ENCODE measurements at places on chromosomes 2 and 18.

GRCh38 chr2:32812316-32812715 lies 134.4 kb upstream of the LTBP1 start:
- DNase-seq: no peak

DNA sequence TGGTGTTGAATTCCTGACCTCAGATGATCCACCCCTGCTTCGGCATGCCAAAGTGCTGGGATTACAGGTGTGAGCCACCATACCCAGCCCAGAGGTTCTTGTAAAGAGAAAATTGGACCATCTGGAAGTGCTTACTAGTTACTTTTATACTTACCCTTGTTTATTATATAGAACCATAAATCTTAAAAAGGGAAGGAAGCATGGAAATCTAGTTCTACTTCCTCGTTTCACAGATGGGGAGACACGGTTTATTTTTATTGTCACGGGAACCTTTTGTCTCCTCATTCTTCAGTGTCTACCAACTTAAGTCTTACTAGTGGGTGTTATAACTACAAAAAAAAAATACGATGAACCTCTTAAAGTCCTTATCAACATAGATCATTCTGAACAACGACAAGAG lies 45.8 kb upstream of the PDK1 start:
- no peak for DNase-seq

DNA sequence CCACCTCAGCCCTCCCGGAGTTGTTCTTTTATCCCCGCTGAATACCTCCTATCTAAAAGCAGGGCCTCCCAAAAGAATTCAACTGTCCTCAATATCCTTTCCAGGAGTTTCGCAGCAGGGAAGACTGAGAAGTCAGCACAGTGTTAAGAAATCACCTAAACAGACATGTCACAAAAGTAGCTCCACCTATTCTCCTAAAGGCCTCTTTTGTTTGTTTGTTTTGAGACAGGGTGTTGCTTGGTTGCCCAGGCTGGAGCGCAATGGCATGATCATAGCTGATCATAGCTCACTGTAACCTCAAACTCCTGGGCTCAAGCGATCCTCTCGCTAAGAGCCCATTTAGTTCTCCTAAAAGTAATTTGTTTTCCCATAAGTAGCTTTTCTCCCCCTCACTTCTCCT lies 53.8 kb downstream of the TEX44 start:
- no peak for DNase-seq

DNA sequence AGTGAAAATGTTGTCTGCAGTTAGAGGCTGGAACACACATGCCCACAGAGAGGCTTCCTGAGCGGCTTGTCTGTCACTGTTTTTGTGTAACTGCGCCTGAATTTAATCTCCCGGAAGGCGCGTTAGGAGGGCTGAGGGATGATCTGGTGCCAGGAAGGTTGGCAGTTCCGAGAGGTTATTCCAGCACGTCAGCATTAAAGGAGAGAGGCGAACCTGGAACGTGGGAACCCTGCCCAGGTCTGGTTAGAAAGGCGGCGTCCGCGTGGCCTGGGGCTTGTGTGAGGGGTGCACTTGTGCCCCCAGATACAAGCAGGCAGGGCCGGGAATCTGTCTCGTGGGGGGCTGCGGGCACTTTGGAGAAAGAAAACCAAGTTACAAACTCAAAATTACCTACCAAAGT lies 75.3 kb downstream of the NFATC1 start:
- DNase-seq: no peak

DNA sequence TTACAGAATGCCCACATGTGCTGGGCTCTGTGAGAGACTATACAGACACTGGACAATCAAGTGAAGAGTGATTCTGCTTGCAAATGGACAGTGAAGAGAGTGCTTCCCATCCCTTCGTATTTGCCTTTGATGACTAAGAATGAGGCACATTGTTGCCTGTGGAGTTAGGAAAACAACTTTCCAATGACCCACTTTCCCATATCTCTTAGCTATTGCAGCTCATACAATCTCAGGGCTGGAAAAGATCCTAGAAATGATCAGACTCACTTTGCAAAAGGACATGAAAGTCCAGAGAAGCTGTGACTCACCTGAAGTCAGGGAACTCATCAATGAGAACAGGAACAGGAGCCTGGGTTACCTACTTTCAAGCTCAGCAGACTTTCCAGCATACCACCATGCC lies 440.5 kb upstream of the TCF4 start:
- DNase-seq: no peak

DNA sequence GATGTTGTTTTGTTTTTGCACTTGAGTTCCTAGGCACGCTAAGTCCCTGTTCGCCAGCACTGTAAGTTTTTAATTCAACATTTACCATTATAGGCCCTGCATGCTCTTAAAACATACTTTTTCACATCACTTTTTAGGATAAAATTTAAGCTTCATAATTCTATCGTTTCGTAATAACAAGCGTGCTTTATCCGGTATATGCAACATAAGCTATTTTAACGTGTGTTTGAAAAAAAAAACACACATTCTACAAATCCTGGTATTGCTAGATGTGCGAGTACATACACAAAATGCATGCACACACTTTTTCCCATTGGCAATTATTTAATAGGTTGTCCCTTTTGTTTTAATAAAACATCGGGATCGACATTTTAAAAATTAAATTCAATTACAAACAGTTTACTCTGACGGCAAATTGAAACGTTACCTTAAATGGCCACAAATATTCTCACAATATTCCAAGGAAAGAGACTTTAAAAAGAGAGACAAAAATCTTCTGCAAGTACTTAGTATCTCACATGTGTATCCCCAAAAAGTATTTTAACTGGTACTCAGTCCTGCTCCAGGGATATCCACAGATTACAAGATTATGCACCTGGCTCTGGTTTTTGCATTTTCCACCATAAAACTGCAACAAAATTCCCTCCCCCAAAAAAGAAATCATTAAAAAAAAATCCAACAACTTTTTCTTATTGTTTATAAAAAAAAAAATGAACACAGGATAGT lies 1.0 kb upstream of the TCF4 start:
- no peak for DNase-seq

GRCh38 chr2:165533331-165533730 lies 63.8 kb downstream of the CSRNP3 start:
- DNase-seq: no peak

DNA sequence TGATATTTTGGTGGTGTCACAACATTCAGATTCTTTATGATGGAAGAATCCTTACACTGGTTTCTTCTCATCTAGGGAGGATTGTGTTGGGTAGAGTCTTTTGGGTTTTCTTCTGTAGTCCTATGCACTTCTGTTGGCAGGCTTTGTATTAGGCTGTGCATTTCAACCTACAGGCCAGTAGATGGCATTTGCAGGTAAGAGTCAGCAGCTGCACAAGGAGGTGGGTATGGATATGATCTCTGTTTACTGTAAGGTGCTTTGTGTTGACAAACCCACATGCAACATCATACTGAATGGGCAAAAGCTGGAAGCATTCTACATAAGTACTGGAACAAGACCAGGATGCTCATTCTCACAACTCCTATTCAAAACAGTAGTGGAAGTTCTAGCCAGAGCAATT lies 656.8 kb downstream of the METTL4 start:
- no peak for DNase-seq

DNA sequence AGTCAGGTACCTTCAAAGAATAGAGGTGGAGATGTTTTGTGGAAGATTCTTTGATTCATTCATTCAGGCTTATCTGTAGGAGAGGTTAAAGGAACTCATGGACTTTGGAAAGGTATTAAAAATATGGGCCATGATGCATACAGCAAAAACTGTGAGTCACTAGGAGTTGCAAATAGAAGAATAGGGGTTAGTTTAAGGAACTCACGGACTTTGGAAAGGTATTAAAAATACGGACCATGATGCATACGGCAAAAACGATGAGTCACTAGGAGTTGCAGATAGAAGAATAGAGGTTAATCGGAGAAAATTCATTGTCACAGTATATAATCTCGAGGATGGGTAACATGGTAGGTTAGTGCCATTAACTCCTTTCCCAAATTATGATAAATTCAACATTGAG lies 41.2 kb downstream of the SLC9A2 start:
- DNase-seq: no peak

DNA sequence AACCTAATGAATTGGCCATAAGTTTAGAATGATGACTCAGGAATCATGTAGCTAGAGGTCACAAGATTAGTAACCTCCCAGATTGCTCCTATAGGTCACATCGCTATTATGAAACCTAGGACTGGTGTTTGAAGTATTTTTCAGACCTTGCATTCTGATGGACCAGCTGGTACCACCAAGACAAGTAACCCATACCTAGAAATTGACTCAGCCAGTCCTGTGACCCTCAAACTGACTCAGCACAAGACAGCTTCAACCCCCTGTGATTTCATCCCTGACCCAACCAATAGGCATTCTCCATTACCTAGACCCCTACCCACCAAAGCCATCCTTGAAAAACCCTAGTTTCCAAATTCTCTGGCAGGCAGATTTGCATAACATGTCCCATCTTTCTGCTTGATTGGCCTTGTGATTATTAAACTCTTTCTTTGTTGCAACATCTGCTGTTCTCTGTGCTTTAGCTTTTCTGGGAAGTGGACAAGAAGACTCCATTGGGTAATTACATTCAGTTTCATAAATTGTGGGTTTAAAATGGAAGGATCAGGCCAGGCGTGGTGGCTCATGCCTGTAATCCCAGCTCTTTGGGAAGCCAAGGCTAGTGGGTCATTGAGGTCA lies 254.9 kb downstream of the IRS1 start:
- DNase-seq: no peak

DNA sequence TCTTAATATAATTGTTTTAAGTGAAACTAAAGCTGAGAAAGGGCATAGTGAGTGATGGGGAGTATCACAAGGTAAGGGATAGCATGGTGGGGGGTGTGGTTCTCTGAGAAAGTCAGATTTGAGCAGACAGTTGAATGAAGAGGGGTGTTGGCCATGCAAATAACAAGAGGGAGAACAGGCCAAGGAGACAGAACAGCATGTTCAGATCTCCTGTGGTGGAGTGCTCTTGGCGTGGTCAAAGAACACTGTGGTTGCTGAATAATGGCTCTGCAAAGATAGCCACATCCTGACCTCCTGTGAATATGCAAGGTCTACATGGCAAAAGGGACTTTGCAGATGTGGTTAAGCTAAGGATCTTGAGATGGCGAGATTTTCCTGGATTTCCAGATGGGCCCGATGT lies 389.2 kb downstream of the TMEM182 start:
- DNase-seq: no peak

DNA sequence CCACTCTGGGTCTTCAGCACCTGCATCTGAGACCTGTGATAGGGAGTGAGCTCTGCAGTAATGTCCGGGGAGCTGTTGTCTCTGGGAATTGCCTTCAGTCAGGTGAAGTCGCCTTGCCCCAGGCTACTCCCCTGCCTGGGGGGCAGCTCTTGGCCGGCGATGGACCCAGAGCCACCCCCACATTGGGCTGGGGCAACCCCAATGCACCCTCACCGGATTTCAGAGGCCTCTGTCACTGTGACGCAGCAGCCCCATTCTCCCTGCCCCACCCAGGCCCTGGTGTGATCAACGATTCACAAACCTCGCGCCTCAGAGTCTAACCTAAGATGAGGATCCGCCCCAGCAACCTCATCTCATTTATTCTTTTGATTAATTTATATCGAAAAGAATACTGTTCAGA lies 303.6 kb downstream of the NDUFA10 start:
- no peak for DNase-seq

DNA sequence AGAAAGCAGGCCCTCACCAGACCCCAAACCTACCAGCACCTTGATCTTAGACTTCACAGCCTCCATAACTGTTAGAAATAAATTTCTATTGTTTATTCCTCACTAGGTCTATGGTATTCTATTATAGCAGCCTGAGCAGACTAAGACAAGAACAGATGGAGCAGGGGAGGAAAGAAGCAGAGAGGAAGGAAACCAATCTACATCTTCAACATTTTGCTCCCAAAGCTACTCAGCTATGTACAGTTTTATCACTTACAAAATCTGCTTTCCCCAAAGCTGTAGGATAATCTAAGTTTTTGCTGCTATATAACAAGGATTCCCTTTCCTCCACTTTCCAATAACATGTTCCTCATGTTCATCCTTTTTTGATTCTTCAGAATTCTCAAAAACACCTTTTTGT lies 274.4 kb upstream of the CHAC2 start:
- no peak for DNase-seq

GRCh38 chr18:51537487-51537886 lies 340.0 kb upstream of the MEX3C start:
- no peak for DNase-seq

DNA sequence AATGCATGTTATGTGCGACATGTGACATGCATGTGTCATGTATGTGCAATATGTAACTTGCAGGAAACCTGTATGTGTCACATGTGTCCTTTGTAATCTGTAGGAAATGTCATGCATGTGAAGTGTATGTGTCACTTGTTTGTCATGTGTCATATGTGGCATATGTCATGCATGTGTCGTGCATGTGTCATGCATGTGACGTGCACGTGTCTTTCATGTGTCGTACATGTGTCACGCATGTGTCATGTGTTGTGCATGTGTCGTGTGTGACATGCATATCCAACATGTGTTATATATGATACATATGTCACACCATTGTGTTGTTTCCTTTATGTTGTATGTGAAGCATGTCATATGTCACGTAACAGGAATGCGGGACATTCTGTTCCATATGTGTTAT lies 2153.2 kb upstream of the PIK3C3 start:
- no peak for DNase-seq

DNA sequence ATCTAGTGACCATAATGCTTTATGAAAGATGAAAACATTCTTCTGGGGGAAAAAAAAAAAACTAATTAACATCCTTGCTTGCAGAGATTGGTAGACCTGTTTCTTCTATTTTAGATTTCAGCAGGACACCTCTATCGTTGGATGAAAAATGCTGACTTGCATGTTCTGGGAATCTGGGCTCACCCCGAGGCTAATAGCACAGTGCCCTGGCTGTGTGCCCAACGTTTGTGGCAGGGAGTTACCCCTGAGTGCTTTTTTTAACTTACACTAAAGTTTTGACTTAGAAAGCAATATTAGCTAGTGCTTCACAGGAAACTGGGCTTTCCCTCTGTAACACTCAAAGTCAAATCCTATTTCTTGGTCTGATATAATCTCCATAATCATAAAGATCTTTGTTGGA lies 233.2 kb downstream of the SLC8A1 start:
- DNase-seq: no peak

- DNase-seq: no peak
Observed at GRCh38 chr2:190891372-190891771, 10.8 kb downstream of the GLS start.

- DNase-seq: no peak
Observed at GRCh38 chr2:69544951-69545350, 98.6 kb downstream of the AAK1 start.
